Inflammatory macrophage treated with lipopolysaccharide for 4 hours (primary cell): ENCODE measurements at places on chromosomes 16 and 17.

GRCh38 chr17:31566992-31567373 is 175.5 kb downstream of the RAB11FIP4 start:
- DNase-seq = no peak

- DNase-seq = no peak
These were observed 11.6 kb upstream of the DRC7 start for GRCh38 chr16:57682809-57683635.

- DNase-seq = no peak
These were observed 35.8 kb upstream of the LHX1 start for GRCh38 chr17:36901506-36901905.

DNA sequence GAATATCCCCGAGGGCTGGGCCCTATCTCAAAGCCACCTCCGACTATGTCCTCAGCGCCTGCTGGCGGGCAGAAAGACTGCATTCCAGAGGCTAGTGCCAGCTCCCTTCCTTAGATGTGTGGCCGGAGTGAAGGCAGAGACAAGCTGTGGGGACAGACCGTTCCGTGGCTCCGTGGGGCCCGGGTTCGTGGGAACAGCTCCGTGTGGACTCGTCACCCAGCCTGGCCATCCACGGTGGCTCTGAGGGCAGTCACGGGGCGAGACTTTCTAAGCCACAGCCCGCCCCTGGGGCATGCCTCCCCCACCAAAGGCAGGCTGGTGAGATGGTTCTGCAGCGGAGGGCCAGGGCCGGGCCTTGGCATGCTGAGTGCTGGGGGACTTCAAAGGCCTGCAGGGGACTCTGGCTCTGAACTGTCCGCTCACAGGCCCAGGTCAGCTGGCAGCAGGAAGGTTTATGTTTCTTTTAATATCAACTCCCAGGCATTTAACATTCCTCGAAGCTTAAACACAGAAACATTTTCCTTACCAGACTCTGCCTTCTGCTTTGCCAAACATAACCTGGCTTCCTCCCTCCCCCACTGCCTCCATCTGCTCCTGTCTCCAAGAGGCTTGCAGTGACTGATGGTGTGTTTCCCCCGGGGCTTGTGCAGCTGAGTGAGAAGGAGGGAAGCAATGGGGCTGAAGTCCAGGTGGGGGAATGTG is 50.4 kb downstream of the TIMM22 start:
- DNase-seq = no peak

DNA sequence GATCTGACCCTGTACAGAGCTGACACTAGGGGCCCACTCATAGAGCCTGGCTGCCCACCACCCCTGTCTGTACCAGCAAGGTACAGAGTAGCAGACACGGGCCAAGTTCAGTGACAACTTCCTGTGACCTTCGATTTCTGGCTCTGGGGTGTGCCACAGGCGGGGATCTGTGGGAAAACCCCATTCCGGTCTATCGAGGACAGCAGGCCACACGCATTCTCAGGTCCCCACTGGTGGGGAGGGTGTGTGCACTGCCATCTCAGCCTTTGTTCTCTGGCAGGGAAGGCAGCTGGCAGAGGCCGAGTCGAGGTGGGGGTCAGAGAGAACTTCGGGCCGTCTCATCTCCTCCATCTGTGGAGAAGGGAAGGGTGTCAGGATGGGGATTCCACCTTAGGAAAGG is 10.0 kb downstream of the NLE1 start:
- DNase-seq = no peak

DNA sequence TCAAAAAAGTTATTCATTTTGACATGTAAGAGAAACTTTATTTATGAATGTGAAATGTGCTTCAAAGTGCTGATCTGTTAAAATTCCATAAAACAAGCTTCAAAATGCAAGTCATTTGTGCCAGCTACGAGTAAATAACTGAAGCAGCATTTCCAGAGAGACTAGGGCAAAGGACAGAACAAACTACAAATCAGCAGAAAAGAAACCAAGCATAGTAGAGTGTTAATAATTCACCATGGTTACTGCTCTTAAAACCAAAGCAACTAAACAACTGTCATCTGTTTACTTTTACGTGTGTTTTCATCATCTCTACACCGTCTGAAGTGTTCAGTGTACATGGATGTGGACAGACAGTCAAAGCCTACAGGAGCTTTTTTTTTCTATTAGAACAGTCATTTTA is 1.6 kb upstream of the ASPA start:
- no peak for DNase-seq

GRCh38 chr17:79609049-79609589 is 1.7 kb downstream of the RBFOX3 start:
- DNase-seq = no peak

DNA sequence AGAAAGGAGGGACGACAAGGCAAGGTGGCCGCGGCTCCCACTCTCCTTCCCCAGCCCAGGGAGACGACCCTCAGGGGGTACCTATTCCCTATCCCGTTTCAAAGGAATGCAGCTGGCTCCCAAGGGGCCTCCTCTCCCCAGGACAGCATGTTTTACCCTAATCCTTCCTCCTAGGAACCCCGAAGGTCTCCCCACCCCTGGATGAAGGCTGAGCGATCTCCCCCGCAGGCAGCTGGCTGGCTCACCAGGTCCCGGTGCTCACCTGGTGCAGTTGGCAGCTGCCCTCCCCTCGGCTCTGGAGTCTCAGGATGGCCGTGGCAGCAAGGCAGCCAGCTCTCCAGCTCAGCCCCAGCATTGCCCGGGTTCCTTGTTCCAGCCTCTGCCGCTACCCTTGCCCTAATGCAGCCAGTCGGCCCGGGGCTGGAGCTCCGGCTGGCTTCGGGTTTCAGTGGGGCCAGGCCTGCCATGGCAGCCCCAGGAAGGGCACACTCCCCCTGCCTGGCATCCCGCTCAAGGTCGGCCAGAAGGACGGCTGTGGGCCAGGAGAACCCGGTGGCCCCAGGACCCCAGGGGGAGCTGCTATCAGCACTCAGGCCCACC is 4.6 kb downstream of the CLUH start:
- DNase-seq = no peak

DNA sequence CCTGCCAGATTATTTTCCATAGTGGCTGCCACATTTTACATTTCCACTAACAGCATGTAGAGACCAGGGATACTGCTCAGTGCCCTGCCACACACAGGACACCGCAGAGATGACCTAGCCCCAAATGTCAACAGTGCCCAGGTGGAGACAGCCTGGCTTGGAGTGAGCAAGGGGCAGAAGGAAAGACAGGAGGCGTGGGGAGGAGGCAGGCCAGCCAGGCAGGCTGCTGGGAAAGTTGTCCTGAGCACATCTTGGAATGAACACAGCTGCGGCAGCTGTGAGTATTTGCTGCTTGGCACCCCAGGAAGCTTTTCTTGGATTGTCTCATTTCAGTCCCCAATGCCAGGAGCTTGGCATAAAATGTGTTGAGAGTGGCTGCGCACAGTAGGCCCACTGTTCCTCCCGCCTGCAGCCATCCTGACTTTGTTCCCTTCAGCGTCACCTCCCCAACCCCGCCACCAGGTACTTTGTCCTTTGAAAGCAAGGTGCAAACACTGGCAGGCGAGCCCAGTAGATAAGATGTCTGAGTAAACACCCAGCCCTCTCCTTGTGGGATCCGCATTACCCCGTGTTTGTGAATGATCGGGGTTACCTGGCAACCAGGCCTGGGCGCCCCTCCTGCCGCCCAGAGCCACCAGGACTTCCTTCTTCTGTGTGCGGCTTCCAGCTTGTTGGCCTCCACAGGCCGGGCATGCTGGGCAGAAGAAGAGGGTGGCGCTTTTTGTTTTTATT is 114.0 kb downstream of the CMIP start:
- peak; percentile 46 for DNase-seq

DNA sequence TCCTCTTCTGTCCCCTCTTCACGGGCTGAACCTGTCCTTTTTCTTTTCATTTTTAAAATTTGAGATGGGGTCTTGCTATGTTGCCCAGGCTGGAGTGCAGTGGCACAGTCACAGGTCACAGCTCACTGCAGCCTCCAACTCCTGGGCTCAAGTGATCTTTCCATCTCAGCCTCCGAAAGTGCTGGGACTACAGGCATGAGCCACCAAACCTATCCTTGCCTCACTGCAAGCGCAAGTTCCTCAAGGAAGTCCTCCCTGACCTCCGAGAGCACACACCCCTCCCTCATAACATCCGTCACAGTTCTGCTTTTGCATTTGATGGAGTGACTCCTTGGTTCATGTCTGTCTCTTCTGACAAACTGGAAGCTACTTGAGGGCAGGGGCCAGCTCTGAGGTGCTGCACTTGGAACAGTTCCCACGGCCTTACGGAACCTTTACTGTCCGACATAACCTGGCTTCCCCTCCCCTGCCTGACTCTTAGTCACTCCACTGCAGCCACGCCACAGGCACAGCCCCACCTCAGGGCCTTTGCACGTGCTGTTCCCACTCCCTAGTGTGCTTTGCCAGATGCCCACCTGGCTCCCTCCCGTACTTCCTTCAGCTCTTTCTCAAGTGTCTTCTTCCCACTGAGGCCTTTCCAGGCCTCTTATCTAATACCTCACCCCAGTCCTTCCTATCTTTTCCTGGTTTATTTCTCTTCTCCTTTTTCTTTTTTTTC is 4.4 kb downstream of the TBX6 start:
- DNase-seq = peak; percentile 91

DNA sequence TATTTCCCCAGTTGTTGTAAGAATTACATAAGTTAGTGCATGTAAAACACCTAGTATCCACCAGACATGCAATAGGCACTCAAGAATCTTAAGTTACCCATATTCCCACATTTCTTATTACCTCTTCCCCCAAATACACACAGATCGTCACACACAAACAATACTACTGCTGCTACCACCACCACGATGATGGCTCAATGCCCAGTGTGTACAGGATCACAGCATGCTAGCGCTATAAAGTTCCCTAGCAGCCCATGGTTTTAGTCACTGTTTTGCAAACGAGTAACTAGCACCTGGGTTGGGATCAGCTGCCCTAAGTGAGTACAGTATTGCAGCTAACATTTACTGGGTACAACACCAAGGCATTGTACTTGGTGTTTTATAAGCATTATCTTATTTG is 411.7 kb downstream of the UTP18 start:
- DNase-seq = no peak

DNA sequence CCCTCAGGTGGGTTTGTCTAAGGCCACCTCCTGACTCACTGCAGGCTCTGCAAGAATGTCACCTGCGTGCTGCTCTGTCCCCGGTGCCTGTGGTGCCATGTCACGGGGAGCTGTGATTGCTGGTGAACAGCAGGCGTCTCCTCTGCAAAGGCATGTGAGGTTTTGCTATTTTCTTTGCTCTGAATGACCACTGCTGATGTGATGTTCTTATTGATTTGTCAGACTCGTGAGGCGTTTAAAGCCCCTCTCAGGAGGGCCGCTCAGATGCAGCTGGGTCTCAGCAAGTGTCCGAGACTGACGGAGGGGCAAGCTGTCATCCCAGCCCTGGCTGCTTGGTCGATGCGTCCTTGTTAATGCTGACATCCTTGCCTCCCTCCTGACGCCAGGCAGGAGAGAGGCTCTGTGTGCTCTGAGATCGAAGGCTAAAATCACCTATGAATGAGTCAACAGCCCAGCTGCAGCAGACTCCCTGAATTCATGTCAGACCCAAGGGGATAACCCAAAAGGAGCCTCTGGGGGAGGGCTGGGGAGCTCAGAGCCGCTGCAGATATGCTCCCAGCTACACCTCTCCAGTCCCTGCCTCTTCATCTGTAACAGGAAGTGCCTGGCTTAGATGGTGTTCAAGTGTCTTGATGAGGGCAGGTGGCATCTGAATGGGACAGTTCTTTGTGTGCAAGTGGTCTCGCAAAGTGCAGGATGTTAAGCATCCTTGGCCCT is 11.8 kb upstream of the PEMT start:
- DNase-seq = no peak

DNA sequence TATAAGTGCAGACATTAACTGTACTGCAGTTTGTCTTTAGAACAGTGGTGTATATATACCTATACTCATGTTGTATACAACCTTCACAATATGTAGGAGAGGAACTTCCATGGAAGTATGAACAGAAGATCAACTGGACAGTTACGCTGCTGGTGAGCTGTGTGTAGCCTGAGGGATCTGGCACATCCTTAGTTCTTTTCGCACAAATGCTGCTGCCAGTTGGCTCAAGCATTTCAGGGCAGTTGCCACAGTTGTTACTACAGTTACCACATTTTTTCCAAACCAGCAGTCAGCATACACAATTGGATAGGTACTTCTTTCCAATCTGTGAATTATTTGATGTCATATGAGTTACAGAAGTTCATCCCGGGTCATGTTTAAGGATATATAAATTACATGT is 539.6 kb upstream of the HSBP1 start:
- no peak for DNase-seq

DNA sequence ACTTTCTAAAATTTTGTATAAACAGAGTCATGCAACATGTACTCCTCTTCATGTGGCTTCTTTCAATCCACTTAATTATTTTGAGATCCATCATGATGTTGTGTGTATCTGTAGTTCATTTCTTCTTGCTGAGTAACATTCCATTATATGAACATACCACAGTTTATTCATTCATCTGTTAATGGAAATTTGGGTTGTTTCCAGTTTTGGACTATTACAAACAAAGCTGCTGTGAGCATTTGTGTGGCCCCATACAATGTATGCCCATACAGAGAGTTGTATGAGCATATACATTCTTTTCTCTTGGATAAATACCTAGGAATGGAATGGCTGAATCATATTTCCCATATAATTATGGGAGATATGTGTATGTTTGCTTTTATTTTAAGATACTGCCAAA is 85.6 kb downstream of the CLEC16A start:
- DNase-seq = no peak

GRCh38 chr17:62662855-62663254 is 35.4 kb downstream of the MRC2 start:
- no peak for DNase-seq

- DNase-seq = no peak
These were observed 27.4 kb upstream of the CACNA1H start for GRCh38 chr16:1125471-1125870.

DNA sequence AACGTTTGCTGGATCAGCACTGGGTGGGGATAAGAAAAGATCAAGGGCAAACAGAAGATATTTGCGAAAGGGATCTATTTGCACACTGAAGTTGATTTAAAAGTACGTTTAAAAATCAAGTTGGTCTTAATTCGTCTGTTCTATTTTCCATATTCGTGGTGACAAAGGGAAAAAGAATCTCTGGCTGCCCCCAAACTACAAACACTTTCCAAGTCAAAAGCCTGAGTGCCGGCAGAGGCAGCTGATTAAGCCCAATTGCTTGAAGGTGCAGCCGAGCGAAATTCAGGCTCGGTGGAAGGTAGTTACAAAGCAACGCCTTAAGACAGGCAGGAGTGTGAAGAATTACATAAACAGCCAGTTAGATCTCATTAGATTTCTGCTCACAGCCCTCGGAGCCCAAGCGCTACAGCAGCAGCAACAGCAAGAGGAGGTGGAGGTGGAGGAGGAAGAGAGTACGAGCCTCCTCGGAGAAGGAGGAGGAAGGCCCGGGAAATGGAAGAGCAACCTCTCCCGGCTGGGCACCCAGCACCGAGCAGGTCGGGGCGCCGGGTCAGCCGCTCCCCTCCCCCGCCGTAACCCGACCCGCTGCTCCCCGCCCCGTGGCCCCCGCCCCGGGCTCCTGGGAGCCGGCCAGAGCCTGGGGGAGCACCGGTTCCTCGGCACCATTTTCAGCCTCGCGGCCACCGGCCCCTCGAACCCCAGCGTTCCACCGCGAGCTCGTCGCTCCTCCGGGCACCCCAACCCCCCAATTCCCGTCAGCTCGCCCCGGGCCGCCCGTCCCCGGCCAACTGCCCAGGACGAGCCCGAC is 890 bp downstream of the TOB1 start:
- peak; percentile 43 for DNase-seq
